ENCODE measurements at places on chromosomes 13 and 19. TPM values are rescaled to one million over a fixed set of nuclear protein-coding genes. Genes with fewer than 3 reads are reported as not detected.

DNA sequence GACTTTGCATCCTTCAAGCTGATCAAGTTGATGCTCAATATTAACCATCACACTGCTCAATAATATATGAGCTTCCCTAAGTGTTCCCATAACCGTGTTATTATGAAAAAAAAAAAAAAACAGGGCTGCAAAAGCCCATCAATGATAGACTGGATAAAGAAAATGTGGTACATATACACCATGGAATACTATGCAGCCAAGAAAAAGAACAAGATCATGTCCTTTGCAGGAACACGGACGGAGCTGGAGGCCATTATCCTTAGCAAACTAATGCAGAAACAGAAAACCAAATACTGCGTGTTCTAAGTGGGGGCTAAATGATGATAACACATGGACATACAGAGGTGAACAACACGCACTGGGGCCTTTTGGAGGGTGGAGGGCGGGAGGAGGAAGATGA, 58.3 kb downstream of the CACNA1A start:
- DNase-seq = no peak

GRCh38 chr19:50206191-50206590, 2.8 kb downstream of the MYH14 start:
- no peak for DNase-seq

- DNase-seq = no peak
Measured at GRCh38 chr13:43815204-43815603, 28.4 kb upstream of the ENOX1 start.

GRCh38 chr13:20206065-20206697, 13.4 kb upstream of the GJB2 start:
- no peak for DNase-seq

The PCCA gene
- total RNA-seq = 54.2 TPM

DNA sequence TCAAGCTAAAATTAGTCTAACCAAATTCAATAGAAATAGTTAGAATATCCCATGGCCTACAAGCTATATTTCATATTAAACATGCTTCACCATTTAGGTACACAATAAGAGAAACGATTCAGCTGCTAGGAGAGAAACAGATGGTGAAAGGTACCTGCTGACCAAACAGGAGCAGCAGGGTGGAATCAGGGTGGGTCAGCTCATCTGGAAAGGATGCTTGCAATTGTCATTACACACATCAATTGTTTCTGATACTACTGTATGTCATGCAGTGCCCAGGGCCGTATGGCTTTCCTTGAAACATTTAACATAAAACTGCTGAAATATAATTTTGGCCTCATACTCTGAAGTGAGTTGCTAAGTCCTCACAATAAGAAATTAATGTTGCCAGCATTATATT, 776.0 kb downstream of the DACH1 start:
- DNase-seq = no peak

GRCh38 chr13:113975416-113975815, 1.5 kb upstream of the C13orf46 start:
- no peak for DNase-seq

The ZNF829 gene
- total RNA-seq = 5.0 TPM

- no peak for DNase-seq
Measured at GRCh38 chr13:47480121-47480520, 521.0 kb downstream of the SUCLA2 start.
